Uterus (tissue), 4 donors: ENCODE measurements at places on chromosomes 4 and X. TPM values are rescaled to one million over a fixed set of nuclear protein-coding genes. Genes with fewer than 3 reads are reported as not detected.

- no peak for DNase-seq
Measured at GRCh38 chr4:19961091-19961490, 290.6 kb upstream of the SLIT2 start.

- DNase-seq, result no peak
Measured at GRCh38 chrX:84717343-84717742, 215.1 kb upstream of the HDX start.

DNA sequence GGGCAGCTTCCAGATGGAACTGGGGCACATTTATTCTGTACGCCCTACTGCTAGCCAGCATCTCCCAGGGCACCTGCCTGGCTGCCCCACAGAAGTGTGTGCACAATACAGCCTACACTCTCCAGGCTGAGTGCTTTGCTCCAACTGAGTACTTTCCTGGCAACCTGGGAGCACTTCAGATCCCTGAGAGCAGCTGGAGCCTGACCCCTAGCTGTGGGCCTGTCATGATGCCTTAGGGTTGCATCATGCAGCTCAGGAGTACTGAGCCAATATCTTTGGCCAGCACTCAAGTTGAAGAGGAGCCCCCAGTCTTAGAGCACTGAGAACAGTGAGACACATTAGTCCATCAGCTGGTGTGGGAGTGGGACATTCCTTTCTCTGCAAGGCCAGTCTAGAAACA, 321.9 kb downstream of the CFAP47 start:
- no peak for DNase-seq

GRCh38 chr4:112210777-112211176, 20.8 kb upstream of the AP1AR start:
- no peak for DNase-seq

DNA sequence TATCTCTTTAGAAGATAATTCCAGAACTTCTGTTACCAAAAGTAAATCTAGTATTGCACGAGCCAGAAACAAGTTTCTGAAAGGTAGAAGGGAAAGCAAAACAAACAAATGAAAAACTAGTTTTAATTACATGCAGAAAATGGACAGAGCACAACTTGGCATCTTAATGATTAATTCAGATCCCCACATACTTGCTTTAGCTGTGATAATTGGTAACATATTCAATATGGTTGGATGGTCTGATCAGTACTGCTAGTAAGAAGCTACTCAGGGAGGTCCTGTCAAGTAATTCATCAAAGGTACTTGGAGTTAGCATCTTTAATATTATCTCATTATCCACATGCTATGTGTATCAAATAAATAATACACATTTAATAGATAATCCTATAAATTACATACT, 204.3 kb downstream of the TRAM1L1 start:
- no peak for DNase-seq

DNA sequence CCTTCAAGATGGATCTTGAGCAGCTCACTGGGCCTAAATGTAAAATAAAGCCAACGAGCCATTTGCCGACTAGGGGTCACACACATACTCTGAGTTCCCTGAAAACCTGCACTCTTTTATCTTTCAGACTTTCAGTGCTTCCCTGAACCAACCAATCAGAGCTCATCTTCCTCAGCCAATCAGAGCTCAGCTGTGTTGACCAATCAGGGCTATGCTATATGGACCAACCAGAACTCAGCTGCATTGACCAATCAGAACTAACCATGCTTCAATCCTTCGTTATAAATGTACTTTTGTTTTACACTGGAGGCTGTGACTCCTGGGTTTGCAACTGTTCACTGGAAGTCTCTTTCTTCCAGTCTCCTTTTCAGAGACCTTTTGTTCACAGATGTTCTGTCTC, 19.3 kb downstream of the SLC25A53 start:
- no peak for DNase-seq

DNA sequence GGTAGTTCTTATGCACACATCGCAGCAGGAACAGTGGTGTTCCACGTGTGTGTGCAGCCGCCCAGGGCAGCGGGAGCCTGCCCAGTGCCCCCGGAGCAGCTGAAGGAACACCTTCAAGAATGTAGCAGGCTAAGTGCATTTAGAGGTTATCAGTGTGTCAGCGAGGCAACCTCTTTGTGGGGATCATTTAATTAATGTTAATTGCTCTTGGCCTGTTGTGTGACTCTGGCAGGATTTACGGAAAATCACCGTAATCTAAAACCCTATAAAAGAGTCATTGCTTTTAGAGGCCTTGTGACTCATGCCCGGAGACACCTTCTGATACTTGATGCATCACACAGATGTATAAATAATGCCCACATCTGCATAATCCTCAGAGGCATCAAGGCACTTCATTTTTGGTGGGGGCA, 47.3 kb upstream of the GATB start:
- no peak for DNase-seq

DNA sequence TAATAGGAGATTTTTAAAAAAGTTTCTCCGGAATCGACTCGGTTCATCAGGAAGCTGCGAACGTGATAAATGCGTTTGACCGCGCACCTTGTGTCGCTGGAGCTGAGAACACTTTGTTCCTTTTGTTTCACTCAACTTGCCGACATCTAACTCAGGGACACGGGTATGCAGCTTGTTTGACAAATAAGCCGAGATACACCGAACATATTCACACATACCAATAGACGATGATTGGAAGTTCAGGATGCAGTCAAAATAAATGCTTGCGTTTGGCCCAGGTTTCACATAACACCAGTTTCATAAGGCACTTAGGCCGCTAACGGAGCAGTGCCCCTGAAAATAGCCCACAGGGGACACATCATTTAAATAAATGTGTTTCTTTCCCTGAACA, 932 bp upstream of the SHISA3 start:
- DNase-seq, result no peak

DNA sequence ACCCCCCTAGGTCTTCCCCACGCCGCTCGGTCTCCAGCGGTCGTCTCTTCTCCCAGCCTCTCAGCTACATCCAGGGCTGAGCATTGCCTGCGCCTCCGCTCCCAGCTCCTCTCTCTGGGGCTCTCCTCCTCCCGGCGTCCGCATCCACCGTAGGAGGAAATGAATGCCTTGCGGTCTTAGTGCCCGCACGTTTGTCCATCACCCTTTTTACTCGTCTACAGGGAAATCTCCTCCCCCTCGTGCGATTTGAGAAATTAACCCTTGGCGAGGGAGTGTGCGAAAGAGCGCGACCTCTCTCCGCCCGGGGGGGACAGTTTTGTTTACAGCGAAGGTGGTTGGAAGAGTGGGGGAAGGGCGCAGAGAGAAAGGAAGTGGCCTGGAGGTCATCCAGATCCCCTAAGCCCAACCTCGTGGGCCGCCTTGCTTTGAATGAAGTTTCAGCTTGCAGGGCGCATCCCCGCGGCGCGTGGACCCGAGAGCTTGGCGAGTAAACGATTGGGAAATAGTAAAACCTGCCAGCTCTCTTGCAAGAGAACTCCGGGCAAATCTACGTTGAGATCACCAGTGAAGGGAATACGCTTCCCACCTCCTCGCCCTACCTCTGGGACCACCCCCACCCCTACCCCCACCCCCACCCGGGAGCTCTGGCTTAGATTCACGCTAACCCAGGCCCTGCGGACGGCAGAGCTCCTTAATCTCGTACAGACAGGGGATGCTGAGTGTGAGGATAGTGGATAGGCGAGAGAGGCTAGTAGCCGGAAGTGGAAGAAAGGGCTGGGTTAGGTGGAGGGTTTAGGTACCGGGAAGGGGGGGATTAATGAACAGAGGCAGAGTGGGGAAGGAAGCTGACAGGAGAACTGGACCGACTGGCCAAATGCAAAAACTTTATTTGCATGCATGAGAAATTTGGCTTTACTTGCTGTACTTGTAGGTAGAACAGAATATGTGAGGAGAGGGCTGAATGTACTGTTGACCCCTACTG, at the start of gene ELOVL6:
Gene ELOVL6 (minus strand): TSS at position 181 of the 982 bp plus-strand sequence. CDS start 280 bp downstream, outside the sequence.
- DNase-seq, result peak; percentile 55

The CT55 gene
- not detected for total RNA-seq

DNA sequence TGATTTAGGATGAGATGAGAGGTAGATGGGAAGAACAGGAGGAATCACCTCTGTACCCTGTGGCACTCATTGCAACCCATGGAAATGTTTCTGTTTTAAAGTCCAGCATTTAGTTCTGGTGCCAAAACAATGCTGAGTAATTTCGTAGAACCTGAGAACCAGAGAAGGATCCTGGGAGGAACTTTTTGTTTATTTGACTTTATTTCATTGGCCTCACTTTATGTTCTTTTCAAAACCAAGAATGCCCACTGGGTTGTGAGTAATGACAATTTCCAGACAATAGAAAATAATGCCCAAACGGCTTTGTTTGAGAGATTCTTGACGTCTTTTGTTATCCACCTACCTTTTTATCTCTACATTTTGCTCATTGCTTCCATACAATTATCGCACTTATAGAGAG, 111.3 kb downstream of the SHROOM3 start:
- no peak for DNase-seq

The XAGE2 gene
- total RNA-seq, result not detected

DNA sequence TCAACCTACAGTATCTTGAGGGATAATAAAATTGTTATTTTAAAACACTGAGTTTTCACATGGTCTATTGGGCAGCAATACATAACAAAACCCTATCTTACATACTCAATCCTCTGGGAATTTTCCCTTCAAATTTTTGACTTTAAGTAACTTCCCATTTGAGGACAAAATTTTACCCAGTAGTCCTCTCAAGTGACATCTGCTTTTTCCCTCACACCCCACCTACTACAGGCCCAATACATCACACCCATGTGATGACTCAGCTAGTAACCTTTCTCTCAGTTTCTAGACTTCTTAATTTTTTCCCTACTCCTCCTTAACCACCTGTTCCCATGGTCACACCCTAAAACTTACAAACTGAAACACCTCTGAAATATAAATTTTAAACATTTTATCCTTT, 12.2 kb upstream of the RAP1GDS1 start:
- DNase-seq, result no peak

The TMEM184C gene
- 14.7 TPM for total RNA-seq

DNA sequence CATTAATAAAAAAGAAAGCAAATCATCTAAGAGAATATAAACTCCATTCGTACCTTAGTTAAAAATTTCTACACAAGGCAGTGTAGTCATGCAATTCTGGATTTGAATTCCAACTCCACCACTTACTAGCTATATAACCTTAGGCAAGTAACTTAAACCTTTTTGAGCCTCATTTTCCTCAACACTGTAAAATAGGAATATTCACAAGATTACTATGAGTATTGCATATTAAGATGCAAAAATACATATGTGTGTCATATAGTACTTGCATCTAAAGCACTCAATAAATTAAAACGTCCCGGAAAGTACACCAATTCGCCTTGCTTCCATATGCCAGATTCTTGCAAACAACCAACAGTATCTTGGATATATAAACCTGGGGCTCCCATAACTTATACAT, 42.0 kb downstream of the HNRNPD start:
- no peak for DNase-seq

GRCh38 chrX:10722851-10723250, 102.5 kb upstream of the MID1 start:
- peak; percentile 67 for DNase-seq

GRCh38 chrX:39591099-39591498, 506.7 kb downstream of the BCOR start:
- DNase-seq, result no peak

The AFP gene
- not detected for total RNA-seq

GRCh38 chrX:108641589-108642272, 94.6 kb downstream of the IRS4 start:
- DNase-seq, result no peak

- no peak for DNase-seq
Measured at GRCh38 chr4:859496-859895, 33.6 kb upstream of the CPLX1 start.

GRCh38 chr4:135418353-135418752, 1216.8 kb upstream of the PABPC4L start:
- no peak for DNase-seq

DNA sequence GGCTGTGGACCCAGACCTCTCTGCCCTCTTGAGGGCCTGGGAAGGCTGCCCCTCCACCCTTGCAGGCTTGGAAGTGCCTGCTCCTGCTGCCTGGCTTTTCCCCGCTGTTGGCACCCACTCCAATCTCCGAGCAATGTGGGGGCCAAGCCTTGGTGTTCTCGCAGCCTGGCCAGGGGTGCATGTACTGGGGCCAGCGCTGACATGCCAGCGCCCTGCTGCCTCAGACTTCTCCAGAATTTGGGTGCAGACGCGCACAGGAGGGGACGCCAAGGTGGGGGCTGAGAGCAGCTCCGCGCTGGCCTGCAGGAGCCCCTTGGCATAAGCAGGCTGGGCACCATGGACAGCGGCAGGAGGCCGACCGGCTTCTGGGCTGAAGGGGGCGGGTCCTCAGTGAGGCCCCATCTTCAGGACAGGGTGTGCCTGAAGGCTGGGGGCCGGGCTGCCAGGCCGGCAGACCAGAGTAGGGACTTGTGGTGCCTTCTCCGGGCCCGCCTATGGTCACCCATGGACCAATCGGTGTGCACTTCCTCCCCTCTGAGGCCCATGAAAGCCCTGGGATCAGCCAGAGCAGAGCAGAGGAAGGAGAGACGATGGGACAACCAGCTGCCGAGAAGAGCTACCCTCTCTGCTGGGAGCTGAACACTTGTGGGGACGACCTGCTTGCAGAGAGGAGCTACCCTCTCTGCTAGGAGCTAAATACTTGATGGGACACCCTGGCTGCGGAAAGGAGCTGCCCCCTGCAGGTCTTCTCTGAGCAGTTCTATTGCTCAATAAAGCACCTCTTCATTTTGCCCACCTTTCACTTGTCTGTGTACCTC, 118.3 kb downstream of the DNAAF6 start:
- DNase-seq, result no peak

GRCh38 chrX:70605352-70605751, 160.7 kb downstream of the DLG3 start:
- no peak for DNase-seq

The PRR32 gene
- total RNA-seq, result not detected

DNA sequence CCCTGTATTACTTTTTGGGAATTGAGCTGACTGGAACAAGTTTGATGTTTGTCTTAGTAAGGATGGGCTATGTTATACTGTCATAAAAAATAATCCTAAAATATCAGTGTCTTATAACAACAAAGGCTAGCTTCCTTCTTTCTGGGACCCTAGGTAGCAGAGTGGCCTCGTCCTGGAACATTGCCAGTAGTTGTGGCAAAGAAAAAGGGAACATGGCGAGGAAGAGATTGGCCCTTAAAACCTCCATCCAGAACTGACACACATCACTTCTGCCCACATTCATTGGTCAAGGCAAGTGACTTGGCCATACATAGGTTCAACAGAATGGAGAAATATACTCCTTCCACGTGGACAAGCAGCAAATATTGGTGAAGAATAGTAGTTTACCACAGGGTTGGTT, 287.9 kb downstream of the PPP1R2C start:
- DNase-seq, result no peak

DNA sequence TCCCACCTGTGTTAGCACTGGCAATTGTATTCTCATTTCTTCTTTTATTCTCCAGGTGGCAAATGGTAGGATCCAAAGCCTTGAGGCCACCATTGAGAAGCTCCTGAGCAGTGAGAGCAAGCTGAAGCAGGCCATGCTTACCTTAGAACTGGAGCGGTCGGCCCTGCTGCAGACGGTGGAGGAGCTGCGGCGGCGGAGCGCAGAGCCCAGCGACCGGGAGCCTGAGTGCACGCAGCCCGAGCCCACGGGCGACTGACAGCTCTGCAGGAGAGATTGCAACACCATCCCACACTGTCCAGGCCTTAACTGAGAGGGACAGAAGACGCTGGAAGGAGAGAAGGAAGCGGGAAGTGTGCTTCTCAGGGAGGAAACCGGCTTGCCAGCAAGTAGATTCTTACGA, 176.9 kb downstream of the PTTG2 start:
- DNase-seq, result no peak

The CXCL5 gene
- total RNA-seq, result not detected

- DNase-seq, result no peak
Measured at GRCh38 chrX:12681047-12681446, 110.2 kb upstream of the PRPS2 start.

GRCh38 chr4:77089866-77090265, 14.1 kb upstream of the CCNI start:
- DNase-seq, result no peak

The CSN1S1 gene
- total RNA-seq, result not detected
